ENCODE measurements at places on chromosomes 6 and 20.

DNA sequence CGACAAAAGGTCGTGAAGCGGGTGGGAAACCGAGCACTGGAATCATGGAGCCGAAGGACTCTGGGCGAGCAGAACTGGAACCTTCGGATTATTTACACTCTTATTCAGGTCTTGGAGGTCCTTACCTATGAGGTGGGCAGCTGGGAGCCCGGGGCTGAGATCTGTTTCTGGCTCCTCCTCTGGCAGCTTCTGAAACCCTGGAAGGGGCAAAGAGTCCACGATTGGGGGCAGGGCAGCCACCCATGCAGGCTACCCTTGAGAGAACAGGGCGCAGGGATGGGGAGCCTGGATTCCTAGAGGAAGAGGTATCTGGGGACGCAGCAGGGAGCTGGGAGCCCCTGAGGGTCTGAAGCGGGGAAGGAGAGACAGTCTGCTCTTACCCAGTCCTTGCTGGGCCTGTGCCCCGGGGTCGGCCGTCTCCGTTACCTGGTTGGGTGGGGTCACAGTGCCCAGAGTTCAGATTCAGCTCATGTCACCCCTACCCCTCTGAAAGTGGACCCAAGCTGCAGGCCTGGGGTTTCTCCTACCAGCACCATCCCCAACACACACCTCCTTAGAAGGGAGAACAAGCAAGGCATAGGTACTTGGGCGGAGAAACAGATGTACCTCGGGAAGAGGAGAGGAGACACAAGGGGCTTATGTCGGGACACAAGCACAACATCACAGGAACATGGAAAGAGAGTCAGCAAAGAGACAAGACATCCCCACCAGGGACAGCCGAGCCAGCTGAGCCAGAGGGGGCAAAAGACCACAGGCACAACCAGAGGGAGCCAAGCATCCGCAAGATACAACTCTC, 592 bp downstream of the LTB start:
- no peak for DNase-seq

DNA sequence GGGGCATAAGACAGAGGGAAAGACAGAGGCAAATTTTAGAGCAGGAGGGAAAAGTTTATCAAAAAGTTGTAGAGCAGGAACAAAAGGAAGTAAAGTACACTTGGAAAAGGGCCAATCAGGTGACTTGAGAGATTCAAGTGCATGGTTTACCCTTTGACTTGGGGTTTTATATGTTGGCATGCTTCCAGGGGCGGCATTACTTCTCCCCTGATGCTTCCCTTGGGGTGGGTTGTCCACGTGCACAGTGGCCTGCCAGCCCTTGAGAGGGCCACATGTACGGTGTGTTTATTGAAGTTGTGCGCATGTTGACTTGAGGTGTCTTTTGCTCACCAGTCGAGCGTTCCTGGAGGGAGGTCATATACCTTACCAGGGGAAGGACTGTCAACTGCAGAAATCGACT, 259.5 kb upstream of the JARID2 start:
- DNase-seq, result no peak

DNA sequence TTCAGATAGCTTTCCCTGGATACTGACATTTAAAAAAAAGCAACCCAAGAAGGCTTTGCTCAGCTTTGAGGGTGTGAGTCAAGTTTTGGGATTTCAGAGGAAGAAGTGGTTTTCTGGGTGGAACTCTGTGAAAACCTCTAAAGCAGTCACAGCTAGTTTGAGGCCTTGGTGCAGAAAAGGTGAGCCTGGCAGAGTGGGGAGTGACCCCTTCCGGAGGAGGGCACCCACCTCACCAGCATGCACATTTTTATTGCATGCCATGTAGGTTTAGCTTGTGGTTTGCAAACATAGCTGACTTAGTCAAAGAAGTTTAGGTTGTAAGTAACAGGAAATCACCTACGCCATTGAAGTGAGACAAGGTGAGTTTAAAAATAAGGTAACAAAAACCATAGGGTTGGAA, 146.8 kb upstream of the PMEPA1 start:
- no peak for DNase-seq

DNA sequence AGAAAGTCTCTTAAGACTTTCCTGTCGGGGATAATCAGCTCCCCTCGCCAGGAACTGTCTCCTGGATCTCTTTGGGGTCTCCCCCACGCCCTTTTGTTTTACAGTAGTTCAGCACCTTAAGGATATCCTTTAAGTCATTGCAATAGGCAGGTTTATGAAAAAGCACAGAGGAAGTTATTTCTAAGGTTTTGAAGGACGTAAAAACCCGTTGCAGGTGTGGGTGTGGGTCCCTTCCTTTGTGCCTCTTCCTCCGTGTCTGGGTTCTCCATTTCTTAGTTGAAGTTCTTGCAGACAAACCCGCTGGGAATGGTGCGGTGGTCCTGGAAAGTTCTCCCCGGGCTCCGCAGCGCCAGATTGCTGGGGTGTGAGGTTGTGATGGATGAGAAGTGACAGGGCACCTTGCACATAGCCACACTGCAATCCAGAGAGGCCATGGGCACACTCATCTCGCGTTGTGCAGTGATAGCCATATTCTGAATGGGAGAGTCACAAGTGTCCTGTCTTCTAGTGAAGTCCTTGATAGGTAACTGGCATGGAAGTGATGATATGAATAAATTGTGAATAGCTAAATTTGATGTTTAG, 65.2 kb downstream of the GTF2H5 start:
- DNase-seq, result no peak

DNA sequence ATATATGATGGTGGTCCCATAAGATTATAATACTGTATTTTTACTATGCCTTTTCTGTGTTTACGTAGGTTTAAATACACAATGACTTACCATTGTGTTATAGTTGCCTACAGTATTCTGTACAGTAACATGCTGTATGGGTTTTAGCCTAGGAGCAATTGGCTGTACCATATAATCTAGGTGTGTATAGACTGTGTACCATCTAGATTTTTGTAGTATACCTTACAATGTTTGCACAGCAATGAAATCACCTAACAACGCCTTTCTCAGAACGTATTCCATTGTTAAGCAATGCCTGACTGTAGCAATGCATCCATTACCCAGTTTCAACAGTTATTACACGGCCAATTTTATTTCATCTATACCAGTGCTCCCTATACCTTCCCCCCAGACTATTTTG, 10.7 kb downstream of the MACROD2 start:
- DNase-seq, result no peak

DNA sequence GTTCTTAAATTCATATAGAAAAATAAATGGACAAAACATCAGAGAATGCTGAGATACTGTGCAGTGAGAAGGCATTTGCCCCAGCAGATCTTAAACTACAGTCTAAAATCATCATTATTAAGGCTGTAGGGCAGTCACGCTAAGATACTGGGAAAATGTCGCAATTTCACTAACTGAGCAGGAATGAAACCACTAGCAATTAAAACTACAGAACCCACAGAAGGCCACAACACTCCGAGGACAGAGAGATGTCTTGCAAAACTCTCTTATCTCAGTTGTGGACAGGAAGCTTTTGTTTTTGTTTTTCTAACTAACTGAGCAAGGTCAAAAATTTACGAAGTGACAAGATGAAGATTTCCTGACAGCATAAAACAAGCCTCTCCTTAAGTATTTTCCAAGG, 18.2 kb downstream of the GNAS-AS1 start:
- DNase-seq, result no peak

GRCh38 chr6:41406728-41407489, 71.5 kb downstream of the NCR2 start:
- no peak for DNase-seq

GRCh38 chr6:79984261-79984660, 20.2 kb upstream of the TTK start:
- DNase-seq, result peak; percentile 14

GRCh38 chr6:105137388-105137787, 42.4 kb downstream of the POPDC3 start:
- peak; percentile 13 for DNase-seq

DNA sequence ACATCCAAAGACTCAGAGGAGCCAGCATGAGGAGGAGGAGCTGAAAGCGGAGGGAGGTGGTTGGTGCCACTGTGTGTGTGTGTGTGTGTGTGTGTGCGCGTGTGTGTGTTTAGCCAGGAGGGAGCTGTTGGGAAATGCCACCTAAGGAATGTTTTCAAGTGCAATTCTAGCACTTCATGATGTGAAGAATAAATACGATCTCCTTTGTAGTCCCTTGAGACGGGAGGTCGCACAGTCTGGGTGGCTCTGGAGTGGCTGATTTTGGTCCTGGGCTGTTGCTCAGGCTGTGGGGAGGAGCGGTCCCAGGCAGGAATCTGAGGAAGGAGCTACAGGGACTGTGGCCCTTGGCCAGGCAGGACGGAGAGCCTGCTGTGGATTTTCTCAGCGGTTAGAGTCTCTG, 93.7 kb downstream of the PPP1R14C start:
- DNase-seq, result no peak

- peak; percentile 91 for DNase-seq
Observed at GRCh38 chr6:3990692-3991491, 88.0 kb downstream of the FAM217A start.

DNA sequence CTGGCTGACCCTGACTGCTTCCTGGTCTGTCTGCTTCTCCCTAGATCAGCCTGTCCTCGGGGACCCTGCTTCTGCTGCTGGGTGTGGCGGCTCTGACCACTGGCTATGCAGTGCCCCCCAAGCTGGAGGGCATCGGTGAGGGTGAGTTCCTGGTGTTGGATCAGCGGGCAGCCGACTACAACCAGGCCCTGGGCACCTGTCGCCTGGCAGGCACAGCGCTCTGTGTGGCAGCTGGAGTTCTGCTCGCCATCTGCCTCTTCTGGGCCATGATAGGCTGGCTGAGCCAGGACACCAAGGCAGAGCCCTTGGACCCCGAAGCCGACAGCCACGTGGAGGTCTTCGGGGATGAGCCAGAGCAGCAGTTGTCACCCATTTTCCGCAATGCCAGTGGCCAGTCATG, 6.3 kb downstream of the NRSN2 start:
- DNase-seq, result no peak

DNA sequence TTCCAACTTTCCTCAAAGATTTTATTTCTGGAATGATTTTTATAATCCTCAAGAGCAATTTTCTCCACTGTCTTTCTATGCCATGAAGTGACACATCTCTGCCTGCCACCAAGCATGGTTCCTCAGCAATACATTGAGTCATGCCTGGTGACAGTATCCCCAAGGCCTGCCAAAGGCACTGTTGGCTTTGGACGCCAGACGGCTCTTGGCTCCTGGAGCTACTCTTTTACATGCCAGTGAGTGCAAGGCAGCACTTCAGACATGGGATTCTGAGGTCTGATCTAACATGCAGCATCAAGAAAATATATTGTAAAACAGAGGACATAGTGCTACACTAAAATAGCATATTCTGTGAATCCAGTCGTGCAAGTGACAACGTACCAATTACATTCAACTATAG, 20.1 kb upstream of the PLEKHG1 start:
- DNase-seq, result no peak

GRCh38 chr6:34657307-34657978, 39.1 kb downstream of the ILRUN start:
- peak; percentile 80 for DNase-seq

DNA sequence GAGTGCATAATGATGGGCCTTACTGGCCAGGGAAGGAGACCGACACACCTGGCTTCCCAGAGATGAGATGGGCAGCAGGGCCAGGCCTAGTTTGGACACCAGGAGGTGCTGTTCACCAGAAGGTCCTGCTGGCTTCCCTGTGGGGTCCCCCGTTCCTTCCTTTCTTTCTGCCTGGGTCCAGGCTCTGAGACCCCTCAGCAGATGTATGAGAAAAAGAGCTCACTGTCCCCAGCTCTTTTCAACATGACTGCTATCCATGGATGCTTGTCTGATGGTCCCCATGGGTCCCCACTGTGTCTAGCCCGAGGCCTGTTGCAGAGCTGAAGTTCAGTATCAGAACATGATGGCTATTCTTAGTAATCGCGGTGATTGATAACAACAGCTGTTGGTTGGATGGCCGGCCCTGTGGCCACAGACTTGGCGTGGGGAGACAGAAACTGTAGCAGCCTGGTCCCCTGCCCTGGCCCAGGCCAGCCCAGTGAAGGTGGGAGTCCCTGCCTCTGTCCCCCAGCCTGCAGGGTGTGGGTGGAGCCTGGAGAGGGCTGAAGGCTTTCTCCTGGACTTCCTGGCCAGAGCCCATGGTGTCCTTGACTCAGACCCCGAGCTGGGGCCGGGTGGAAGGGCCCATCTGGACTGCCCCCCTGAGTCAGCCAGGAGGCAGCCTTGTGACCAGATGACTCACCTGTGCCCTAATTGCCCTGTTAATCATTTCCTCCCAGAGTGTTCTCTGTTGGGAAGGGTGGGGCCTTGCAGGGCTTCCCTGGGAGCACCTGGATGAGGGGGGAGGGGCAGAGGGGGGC, 9.9 kb upstream of the BAK1 start:
- peak; percentile 72 for DNase-seq

DNA sequence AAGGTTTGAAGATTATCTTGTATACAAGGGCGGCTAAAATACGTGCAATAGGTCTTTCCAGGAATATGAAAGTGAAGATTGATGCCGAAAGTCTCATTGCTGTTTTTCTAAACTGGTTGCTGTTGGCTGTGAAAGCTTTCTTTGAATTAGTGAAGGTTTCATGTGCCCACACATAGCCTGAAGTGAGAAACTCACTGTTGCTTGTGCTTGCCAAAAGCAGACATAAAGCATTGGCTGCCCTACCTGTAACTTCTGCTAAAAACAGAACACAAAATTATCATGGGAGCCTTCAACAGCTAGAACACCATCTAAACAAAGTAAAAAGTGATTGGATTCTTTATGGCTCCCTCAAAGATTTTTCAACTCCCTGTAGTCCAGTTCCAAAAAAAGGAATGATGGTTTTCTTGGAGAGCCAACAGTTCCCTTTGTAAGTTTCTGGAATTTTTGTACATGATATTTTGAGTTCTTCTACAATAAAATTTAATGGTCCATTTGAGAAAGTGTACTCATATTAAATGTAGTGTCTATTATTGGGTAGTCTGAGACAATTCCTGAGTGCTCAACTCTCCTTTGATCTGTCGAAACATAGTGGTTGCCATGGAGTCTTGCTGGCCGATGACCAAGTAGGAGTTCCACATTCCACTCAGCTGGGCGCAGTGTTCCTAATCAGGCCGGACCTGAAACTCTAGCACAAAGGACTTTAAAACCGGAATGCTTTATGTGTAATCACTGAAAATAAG, 68.5 kb downstream of the PLEKHG1 start:
- peak; percentile 89 for DNase-seq

- no peak for DNase-seq
Observed at GRCh38 chr6:63858691-63859090, 223.1 kb downstream of the PHF3 start.

- no peak for DNase-seq
Observed at GRCh38 chr6:53539561-53539960, 5.3 kb downstream of the GCLC start.

DNA sequence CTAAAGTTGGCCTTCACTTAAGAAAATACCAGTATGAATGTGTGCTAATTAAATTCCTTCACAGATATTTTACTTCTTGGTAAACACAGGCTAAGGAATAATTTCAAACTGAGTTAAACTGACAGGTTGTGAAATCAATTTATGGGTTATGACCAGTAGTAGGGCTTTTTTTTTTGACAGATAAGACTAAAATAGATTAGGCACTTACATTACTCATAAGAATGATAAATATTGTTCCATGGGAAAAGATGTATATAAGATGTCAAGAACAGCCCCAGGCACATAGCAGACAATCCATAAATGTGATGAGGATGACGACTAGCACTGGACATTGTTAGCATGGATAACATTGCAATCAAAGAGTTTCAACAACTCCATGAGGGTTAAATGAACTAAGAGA, 22.9 kb downstream of the NT5E start:
- no peak for DNase-seq
